Fibroblast of pulmonary artery (primary cell): ENCODE measurements at places on chromosomes 6 and 20.

GRCh38 chr6:2818593-2818992 is 23.1 kb downstream of the SERPINB1 start:
- peak; percentile 77 for DNase-seq

DNA sequence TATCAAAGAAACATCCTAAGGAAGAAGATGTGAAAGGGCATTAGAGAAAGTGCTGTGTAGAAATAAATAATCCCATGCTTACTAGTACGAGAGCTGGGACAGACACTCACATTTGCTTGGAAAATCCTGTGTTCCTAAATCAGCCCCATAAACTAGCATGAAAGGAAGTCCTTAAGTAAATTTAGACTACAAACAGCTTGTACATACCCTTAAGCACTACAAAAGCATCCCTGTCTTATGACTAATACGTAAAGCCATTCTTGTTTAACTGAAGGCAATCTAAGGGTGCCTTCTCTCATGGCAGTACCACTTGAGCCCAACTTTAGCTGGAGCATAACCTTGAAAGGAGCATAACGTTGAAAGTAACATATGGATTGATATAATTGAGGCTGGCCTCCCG is 15.4 kb upstream of the FOXQ1 start:
- DNase-seq, result no peak

DNA sequence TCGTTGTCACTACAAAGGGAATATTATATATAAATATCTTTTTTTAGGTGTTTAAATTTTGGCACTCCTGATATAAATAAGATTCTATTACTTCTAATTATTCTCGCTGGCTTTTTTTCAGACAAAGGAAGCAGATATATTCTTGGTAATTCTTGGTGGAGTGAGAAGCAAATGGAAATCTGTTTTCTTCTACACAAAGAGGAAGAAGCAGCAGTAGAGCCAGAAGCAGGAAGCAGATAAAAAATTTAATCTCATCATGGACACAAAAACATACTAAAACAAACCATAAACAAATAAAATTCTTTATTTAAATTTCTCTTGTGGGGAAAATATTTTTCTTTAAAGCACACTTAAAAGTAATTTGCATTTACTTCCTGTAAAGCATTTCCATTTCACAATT is 3.7 kb upstream of the KIAA0319 start:
- DNase-seq, result no peak

DNA sequence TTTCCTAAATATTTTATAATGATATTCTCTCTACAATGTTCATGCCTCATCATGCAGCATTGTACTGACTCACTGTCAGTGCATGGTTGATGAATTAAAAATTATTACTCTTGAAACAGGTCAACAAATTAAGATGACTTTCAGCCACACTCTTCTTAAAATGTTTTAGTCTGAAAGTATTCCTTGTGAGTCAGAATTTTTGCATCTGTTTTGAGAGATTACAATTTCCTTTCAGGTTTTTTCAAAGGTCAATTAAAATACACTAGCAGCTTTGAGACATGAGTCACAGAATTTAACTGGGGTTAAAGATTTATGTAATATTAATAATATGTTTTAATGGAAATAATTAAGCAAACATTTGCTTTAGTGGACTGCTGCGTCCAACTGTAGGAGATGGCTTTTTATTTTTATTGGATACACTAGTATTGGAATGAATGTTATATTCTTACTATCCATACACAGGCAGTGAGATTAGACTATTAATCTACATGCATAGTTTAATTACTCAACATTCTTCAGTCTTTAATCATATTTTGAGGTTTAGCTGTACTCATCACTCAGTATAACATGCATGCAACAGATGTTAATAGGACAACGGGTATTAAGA is 9.7 kb downstream of the COL12A1 start:
- no peak for DNase-seq

DNA sequence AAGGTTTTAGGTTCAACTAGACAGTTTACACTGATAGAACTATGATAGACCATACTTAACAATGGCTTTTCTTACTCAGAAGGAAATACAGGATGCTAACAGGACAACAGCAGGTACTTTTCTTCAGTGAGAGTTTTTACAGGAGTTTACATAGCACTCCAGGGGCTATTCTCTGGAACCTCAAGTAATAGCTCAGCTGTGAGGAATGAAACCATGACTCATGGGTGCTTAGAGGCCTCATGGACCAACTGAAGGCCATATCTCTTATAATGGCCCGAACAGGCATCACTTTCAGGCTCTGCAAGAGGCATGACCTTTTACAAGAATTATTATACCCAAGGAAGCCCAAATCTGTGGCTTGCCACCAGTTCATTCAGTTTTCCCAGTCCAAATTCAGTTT is 31.8 kb downstream of the TREML1 start:
- peak; percentile 6 for DNase-seq

- no peak for DNase-seq
Observed at GRCh38 chr6:84415517-84415916, 188.1 kb upstream of the CEP162 start.
